ENCODE measurements at places on chromosomes 3 and 15.

GRCh38 chr3:127736801-127737539 is 64.2 kb downstream of the ABTB1 start:
- no peak for DNase-seq

DNA sequence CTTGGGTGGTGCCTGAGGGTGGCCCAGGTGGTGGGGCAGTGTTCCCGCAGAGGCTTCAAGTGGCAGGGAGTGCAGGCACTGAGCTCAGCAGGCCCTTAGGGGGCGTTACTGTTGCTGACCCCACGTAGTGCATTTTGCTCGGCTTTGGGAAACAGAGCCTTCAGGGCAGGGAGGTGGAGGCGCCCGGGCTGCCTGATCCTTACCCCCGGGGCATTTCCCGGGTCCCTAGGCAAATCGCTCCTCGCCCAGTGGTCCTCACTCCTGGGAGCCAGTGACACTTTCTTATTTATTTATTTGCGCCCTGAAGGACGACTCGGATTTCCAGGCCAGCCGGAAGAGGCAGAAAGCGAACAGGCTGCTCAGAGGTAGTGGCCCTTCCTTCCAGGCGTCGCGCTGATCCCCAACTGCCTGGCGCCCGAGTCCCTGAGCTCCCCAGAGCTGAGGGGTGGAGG is 10.1 kb upstream of the FOXB1 start:
- DNase-seq: no peak

GRCh38 chr3:45056608-45057301 is 30.7 kb downstream of the CLEC3B start:
- DNase-seq: no peak

- no peak for DNase-seq
These were observed 793.5 kb upstream of the CADM2 start for GRCh38 chr3:84165328-84165727.

- DNase-seq: no peak
These were observed 131.5 kb downstream of the GHSR start for GRCh38 chr3:172316758-172317157.

DNA sequence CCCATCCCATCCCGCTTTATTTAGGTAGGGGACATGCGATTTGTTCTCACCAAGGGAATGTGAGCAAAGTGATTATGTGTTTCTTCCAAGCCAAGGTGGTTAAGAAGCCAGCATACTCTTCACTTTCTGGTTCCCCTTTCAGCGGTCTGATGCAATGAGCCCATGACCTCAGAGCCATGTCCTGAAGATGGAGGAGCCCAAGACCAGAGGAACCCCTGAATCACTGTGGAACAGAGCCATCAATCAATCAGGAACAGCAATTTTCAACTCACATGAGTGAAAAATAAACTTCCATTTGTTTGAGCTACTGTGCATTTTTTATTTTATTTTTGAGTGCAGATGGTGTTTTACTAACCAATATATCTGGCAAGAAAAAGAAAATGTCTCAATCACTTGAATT is 10.8 kb downstream of the THRB start:
- DNase-seq: no peak

DNA sequence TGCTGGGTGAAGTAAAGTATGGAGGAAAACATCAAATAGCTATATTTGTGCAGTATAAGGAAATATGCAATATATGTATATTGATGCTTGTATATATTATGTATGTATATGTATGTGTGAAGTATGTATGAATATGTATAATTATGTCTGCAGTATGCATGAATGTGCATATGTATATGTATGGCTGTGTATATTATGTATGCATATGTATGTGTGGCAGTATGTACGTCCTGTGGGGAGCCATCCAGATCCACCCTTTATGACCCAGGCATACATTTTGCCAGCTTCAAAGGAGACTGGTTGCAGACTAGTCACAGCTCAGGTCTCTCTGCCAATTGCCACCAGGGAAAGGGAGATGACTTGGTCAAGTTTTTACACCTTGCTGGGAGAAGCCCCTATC is 24.1 kb downstream of the CCDC54 start:
- no peak for DNase-seq

DNA sequence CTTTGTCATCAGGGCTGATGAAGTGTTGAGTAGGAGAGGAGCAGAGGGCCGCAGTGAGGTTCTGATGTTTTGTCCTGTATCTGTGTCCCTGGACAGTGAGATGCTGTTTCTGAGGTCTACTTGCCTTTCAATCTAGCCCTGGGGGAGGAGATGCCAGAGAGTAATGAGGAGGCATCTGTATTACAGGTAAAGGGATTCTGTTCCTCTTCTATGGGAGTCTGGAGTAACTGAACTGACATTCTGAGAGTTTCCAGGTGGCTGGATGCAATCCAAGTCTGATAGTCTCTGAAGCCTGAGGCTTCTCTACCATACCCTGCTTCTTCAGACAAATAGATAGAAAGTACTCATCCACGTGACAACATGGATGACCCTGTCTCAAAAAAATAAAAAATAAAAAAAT is 60.9 kb downstream of the IL12A start:
- DNase-seq: no peak

DNA sequence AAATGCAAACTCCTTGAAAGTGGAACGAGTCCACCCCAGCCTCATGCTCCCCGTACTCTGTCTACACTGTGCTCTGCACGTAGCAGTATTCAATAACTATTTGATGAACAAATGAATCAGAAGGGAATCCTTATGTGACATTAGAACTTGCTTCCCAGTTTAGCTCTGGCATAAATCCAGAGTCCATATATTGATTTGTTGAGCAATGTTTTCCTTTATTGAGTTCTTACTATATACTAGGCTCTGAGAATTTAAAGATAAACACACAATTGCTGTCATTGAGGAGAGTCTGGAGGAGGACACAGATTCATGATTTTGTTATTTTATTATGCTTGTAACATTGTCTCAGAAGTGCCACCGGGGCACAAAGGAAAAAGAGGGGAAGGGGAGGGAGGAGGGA is 71.1 kb upstream of the GATM start:
- no peak for DNase-seq

DNA sequence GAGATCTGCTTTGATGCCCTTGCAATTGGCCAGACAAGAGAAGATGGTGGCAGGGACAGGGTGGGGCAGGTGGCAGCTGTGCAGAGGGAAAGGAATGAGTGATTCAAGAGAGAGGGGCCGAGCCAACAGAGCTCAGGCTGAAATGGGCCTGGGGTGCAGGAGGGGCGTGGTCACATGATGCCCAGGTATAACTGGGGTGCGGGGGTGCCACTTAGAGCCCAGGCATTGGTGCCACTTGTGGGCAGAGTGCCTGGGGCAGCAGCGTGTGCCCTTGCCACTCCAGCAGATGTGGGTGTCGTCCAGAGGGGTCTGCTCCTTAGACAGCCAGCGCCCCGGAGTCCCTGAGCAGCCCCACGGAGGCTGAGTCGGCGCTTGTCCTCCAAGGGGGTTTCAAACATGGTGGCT is 88.7 kb downstream of the PLXNA1 start:
- DNase-seq: no peak

GRCh38 chr3:158765518-158766205 is 33.4 kb upstream of the RARRES1 start:
- no peak for DNase-seq

DNA sequence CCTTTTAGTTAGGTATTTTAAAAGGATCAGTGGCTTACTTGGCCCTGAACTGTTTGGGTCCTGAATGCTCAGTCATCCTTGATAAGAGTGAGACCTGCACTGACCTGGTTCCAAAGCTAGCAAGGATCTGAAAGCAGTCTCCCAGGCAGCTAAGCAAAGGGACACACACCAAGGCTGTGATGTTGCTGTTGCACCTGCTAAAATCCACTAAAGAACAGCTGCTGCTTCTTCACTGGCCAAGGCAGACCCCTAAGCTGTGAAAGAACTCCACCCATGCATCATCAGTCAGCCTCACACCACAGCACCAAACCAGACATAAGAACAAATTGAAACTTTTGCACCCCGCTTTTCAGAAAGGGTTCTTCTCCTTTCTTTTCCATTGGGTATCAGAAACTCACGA is 213.4 kb upstream of the STT3B start:
- DNase-seq: no peak

- DNase-seq: no peak
These were observed 123.0 kb downstream of the TCF12 start for GRCh38 chr15:57041416-57041815.

- no peak for DNase-seq
These were observed 85.2 kb downstream of the NR2F2 start for GRCh38 chr15:96415513-96416217.

- DNase-seq: no peak
These were observed 30.4 kb upstream of the PLAAT1 start for GRCh38 chr3:193210618-193211017.

- no peak for DNase-seq
These were observed 45.4 kb downstream of the PRICKLE2 start for GRCh38 chr3:64179860-64180259.

Measured in NCI-H1048 (cell line).